ENCODE measurements at places on chromosomes 2 and 18. TPM values are rescaled to one million over a fixed set of nuclear protein-coding genes. Genes with fewer than 3 reads are reported as not detected.

DNA sequence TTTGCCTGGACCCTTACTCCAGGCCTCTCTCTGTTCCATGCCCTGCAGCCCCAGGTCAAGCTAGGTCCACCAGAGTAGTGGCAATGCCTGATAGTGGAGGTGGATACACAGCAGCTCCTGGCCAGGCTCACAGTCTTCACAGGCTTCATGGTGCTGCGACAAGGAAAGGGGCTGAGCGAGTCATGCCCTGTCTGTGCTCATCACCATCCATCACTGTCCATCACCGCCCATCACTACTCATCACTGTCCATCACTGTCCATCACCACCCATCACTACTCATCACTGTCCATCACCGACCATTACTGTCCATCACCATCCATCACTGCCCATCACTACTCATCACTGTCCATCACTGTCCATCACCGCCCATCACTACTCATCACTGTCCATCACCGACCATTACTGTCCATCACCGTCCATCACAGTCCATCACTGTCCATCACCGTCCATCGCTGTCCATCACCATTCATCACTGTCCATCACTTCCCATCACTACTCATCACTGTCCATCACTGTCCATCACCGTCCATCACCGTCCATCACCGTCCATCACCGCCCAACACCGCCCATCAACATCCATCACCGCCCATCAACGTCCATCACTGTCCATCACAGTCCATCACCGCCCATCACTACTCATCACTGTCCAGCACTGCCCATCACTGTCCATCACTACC is 57.1 kb upstream of the OTOS start:
- no peak for DNase-seq

Gene ADD2
- total RNA-seq: 3.4 TPM

Gene TUBA4B
- total RNA-seq: 0.72 TPM

Gene REG1A
- not detected for total RNA-seq

Gene NOSTRIN
- total RNA-seq: 22.9 TPM

Gene SLC9A2
- total RNA-seq: 5.1 TPM
